SK-N-MC (cell line): ENCODE measurements at places on chromosomes 5 and 9.
A peak's percentile ranks its signal among the peaks of the same experiment; 100 is the strongest.

- no peak for DNase-seq
Observed at GRCh38 chr9:134321946-134322741, 4.1 kb upstream of the RXRA start.

- no peak for DNase-seq
Observed at GRCh38 chr5:67160985-67161384, 35.6 kb downstream of the CD180 start.

GRCh38 chr9:125646621-125647100 is 60.3 kb downstream of the MAPKAP1 start:
- DNase-seq = no peak

DNA sequence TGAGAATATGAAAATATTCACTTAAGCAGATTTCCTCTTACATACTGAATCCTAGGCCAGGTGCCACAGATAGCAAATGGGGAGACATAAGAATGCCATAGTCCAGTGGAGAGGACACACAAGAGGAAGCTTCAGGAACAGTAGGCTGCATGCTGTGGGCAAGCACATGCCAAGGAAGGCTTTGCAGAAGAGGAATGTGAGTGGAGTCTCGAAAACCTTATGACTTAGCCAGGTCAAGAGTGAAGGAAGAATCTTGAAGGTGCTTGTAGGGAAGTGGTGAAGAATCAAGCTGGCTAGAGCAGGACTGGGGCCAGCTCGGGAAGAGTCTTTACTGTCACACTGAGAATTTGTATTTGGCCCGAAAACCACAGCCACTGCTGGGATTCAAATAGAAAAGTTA is 20.4 kb downstream of the RPS23 start:
- no peak for DNase-seq

- peak; percentile 18 for DNase-seq
Observed at GRCh38 chr5:135462304-135462703, 10.2 kb upstream of the TIFAB start.

- no peak for DNase-seq
Observed at GRCh38 chr5:147483188-147483790, 26.6 kb downstream of the DPYSL3 start.

- no peak for DNase-seq
Observed at GRCh38 chr5:142036918-142037317, 24.1 kb upstream of the GNPDA1 start.

DNA sequence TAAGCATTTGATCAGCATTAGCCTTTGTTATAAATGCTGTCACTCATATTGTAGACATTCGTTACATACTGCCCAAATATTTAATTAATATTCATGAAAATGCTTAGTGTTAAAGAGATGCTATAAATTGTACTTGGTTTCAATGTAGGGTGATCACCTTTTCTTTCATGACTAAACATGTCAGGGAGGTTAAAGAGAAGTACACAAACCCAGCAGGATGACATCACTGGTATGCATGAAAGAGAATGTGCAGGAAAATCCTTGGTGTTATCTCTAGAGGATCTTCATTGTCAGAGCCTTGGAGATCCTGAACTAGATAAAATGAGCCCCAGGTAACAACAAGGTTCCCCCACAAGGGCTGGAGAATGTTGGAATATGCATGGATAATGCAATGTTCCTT is 33.0 kb upstream of the SV2C start:
- no peak for DNase-seq

DNA sequence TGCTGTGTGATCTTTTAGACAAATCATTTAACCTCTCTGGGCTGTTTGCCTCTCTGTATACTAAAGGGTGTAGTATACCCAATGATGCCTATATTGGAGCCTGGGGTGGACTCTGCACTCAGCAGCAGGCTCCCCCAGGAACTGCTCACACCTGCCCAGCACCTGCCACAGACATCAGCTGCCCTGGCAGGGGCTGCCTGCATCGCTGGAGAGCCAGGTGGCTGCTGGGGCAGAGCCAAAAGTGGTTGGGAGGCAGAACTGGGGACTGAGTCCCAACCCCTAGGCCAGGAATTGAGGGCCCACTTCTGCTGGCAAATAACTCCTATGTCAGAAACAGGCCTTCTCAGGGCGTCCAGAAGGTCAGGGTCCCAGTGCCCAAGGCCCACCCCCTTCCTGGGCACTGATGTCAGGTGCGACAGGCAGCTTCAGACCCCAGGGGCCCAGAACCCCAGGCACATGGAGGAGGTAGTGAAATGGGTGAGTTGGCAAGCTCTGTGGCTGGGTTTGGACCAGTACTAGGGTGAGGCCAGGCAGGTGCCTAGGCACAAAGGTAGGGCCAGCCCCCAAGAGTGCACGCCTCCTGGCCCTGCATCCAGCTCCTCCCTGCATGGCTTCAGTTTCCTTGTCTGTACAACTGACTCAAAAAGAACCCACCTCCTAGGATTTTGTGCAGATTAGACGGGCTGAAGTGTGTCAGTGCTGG is 5.8 kb downstream of the UNC5A start:
- DNase-seq = no peak

DNA sequence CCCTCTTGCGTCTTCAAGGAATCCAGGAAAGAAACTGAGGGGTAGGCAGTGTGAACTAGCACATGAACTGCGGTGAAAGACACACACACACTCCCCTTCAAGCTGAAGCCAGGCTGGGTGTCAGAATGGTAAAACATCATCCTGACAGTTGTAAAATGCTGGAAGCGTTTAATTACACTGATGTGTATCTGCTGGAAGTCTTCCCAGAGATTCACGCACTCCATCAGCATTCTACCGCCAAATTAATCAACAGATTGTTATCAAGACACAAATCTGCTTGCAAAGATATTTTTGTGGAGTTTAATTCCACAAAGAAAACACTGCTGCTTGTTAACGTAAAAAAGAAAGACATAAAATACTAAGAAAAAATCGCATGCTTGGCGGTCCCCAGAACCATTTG is 241.0 kb upstream of the NFIL3 start:
- no peak for DNase-seq

GRCh38 chr5:118185018-118185417 is 803.3 kb downstream of the DTWD2 start:
- DNase-seq = no peak

GRCh38 chr5:100731768-100732167 is 171.3 kb downstream of the ST8SIA4 start:
- no peak for DNase-seq
